Mesothelial cell of epicardium (in vitro differentiated cells): ENCODE measurements at places on chromosomes 11 and 22.

GRCh38 chr11:43124272-43124935, 187.4 kb upstream of the API5 start:
- H3K27ac ChIP-seq: no peak overlapping the region
- H3K4me1 ChIP-seq: no peaks in the 10 kb centered on the region
- no peak for DNase-seq
- H3K27me3 ChIP-seq: no peaks in the 10 kb centered on the region
- H3K4me3 ChIP-seq: no peak overlapping the region
- H3K36me3 ChIP-seq: no peaks in the 10 kb centered on the region

- peaks cover 25% of the 10 kb centered on the region for H3K27me3 ChIP-seq
- no peak for DNase-seq
- no peak overlapping the region for H3K4me3 ChIP-seq
- peaks cover 7% of the 10 kb centered on the region for H3K4me1 ChIP-seq
Observed at GRCh38 chr11:79813551-79813950, 372.7 kb upstream of the TENM4 start.

DNA sequence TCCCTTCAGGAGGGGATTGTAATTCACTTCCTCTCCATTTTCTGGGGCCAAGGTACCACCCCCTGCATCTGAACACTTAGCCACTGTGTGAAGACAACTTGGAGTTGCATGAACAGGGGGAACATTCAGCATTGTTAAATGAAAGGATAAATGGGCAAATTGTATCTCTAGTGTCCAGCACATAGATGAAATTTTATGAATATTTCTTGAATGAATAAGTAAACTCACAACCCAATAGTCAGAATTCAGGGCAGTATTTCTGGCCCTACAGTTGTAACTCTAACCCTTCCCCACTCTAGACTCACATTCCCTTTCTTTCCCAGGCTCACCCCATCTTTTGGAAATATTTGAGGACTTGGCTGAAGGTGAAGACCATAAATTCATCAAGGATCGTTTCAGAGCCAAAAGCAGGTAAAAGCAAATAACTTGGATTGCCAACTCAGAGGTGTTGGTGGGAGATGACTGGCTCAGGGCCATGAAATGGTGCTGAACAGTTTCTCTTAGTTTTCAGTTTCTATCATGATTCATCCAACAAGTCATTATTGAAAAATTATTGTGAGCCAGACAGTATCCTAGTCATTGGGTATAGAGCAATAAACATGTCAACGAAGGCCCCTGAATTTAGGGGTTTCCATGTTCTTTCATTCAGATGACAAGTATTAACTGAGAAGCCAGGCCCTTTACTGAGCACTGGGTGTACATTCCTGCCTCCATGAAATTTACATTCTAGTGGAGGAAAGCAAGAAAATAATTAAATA, 33.3 kb upstream of the ZC3H12C start:
- no peaks in the 10 kb centered on the region for H3K36me3 ChIP-seq
- H3K4me1 ChIP-seq: peaks cover 12% of the 10 kb centered on the region
- no peak overlapping the region for H3K27ac ChIP-seq

GRCh38 chr11:4146070-4146771, 51.6 kb downstream of the RRM1 start:
- H3K36me3 ChIP-seq: peaks cover 20% of the 10 kb centered on the region
- H3K4me1 ChIP-seq: no peaks in the 10 kb centered on the region
- DNase-seq: no peak
- no peak overlapping the region for H3K4me3 ChIP-seq

GRCh38 chr11:72561856-72562255, 112.4 kb downstream of the PDE2A start:
- no peaks in the 10 kb centered on the region for H3K4me1 ChIP-seq
- DNase-seq: no peak
- H3K36me3 ChIP-seq: no peaks in the 10 kb centered on the region
- H3K27ac ChIP-seq: no peak overlapping the region
- H3K4me3 ChIP-seq: no peak overlapping the region

DNA sequence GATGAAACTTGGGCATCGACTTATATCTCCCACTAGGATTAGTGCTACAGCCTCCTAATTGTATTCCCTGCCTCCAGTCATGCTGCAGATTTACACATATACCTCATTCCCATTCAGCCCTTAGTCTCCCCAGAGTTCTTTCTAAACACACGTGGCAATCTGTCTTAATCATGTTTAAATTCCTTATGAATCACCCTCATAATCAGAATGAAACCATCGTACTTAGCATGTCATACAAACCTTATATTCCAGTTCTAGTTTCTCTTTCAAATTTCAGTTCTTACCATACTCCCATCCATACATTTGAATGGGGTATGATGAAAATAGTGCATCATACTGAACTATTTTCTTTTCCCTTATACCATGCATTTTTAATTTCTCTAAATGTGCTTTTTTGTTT, 6.0 kb upstream of the OR10A2 start:
- H3K36me3 ChIP-seq: peaks cover 3% of the 10 kb centered on the region
- H3K27me3 ChIP-seq: no peaks in the 10 kb centered on the region
- no peak overlapping the region for H3K4me3 ChIP-seq
- no peak for DNase-seq

GRCh38 chr22:37616201-37617083, 7.8 kb downstream of the GGA1 start:
- DNase-seq: no peak
- no peaks in the 10 kb centered on the region for H3K27me3 ChIP-seq
- no peak overlapping the region for H3K27ac ChIP-seq
- peaks cover 6% of the 10 kb centered on the region for H3K4me1 ChIP-seq
- no peak overlapping the region for H3K4me3 ChIP-seq
- peaks cover 20% of the 10 kb centered on the region for H3K36me3 ChIP-seq

- peaks cover 22% of the 10 kb centered on the region for H3K4me1 ChIP-seq
- H3K27ac ChIP-seq: no peak overlapping the region
- no peaks in the 10 kb centered on the region for H3K36me3 ChIP-seq
- no peak overlapping the region for H3K4me3 ChIP-seq
Observed at GRCh38 chr11:110951950-110952503, 239.8 kb upstream of the ARHGAP20 start.

DNA sequence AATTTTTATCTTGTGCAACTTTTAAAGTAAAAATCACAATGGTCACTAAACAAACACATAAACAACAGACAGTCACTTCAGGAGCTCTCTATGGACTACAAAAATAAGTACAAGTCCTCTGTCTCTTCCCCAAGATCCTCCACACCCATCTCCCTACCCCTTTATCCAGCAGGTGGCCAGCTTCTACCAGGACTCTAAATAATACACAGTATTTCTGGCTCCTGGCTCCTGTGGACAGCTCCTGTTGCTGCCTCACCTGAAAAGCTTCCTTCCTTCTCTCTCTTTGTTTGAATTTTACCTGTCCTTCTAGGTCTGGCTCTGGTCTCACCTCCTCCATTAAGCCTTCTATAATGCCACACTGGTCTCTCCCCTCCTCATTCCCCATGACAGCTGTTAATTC, 86.1 kb downstream of the CLPB start:
- DNase-seq: no peak
- H3K27ac ChIP-seq: no peak overlapping the region
- H3K4me3 ChIP-seq: no peak overlapping the region
- H3K36me3 ChIP-seq: no peaks in the 10 kb centered on the region

- H3K27ac ChIP-seq: no peak overlapping the region
- no peaks in the 10 kb centered on the region for H3K36me3 ChIP-seq
- no peak for DNase-seq
Observed at GRCh38 chr22:42275176-42275575, 4.7 kb upstream of the TCF20 start.

DNA sequence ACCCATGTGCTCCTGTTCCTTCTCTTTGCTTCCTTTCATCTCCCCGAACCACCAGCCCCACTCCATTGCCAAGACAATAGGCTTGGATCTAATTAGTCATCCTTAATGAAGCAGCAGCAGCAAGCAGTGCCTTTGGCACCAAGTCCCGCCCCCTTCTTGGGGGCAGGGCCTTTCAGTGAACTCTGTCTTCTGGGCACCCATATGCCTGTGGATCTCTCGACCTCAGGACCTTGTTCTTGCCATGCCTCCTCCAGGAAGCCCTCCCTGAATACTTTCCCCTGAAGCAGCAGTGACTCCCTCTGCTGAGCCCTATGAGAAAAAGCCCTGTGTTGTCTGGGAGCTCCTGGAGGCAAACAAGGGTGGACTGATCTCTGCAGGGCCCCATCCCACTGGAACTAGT, 32.1 kb downstream of the ARHGEF17 start:
- DNase-seq: no peak
- no peak overlapping the region for H3K4me3 ChIP-seq
- H3K27me3 ChIP-seq: no peaks in the 10 kb centered on the region
- no peak overlapping the region for H3K27ac ChIP-seq
- peaks cover 17% of the 10 kb centered on the region for H3K4me1 ChIP-seq

DNA sequence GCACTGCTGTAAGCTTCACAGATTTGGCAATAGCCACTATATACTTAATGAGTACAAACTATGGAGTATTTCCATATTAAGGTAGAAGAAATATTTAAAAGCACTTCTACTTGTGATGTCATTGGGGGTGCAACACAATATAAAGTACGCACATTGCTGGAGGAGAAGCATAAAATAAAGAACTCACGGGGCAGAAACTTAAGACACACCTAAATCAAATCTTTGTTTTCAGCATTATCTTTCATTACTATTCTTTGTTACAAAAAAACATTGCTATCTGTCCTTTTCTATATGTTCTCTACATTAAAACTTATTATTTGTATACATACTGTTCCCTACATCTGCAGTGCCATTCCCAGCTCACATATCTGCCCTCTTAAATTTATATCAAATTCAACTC, 93.3 kb upstream of the VPREB1 start:
- H3K4me3 ChIP-seq: no peak overlapping the region
- H3K36me3 ChIP-seq: no peaks in the 10 kb centered on the region
- H3K27ac ChIP-seq: no peak overlapping the region
- H3K4me1 ChIP-seq: no peaks in the 10 kb centered on the region

DNA sequence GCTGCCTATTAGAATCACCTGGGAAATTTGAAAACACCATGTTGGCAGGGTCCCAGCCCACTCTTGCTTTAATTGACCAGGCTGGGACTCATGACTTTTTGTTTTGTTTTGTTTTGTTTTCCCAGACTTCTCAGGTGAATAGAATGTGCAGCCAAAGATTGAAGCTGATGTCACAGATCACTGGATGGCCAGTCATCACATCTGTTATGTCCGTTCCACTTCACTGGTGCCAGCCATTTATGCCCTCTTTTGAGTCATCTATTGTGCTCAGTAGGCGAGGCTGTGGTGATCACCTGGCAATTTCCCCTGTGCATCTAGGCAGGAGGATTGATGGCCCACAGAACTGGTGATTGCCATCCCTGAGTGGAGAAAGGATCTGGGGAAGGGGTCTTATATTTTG, 297.3 kb downstream of the INSC start:
- H3K27ac ChIP-seq: no peak overlapping the region
- no peaks in the 10 kb centered on the region for H3K4me1 ChIP-seq
- H3K36me3 ChIP-seq: no peaks in the 10 kb centered on the region
- H3K27me3 ChIP-seq: peaks cover 6% of the 10 kb centered on the region
- H3K4me3 ChIP-seq: no peak overlapping the region

DNA sequence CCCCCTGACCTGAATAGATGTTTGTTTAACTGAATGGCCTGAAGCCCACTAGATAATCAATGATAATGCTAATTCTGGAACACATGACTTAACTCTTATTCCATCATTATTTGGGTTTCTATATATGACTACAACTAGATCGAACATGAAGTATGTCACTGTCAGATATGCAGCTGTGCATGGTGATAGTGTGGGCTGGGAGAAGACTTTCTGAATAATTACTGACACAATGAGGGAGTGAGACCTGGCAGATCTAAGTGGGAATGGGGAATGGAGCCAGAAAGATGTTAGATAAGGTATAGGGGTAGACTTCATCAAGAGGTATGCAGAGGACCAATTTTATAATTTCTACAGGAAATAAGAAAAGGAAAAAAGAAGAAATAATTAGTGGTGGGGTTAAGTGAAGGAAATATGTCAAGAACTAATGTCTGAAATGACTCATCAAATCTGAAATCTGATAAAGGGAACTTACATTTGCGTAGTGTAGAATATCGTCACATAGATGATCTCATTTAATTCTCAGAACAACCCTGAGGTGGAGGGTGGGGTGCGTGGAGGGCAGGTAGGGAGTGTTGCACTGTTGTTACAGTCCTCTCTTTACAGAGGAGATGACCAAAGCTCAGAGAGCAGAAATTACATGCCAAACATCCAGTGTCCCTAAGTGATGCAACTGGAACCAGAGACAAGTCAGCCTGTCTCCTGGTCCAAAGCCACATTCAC, 68.2 kb upstream of the EED start:
- no peak overlapping the region for H3K27ac ChIP-seq
- H3K36me3 ChIP-seq: no peaks in the 10 kb centered on the region
- no peaks in the 10 kb centered on the region for H3K27me3 ChIP-seq
- H3K4me3 ChIP-seq: no peak overlapping the region
- H3K4me1 ChIP-seq: peaks cover 4% of the 10 kb centered on the region

- no peak overlapping the region for H3K27ac ChIP-seq
- no peak overlapping the region for H3K4me3 ChIP-seq
- no peak for DNase-seq
- no peaks in the 10 kb centered on the region for H3K27me3 ChIP-seq
- no peaks in the 10 kb centered on the region for H3K36me3 ChIP-seq
Observed at GRCh38 chr11:82671451-82671850, 62.2 kb downstream of the FAM181B start.

- no peak overlapping the region for H3K4me3 ChIP-seq
- H3K36me3 ChIP-seq: no peaks in the 10 kb centered on the region
- no peak overlapping the region for H3K27ac ChIP-seq
- H3K4me1 ChIP-seq: peaks cover 11% of the 10 kb centered on the region
Observed at GRCh38 chr22:36874736-36875135, 13.9 kb downstream of the NCF4 start.

DNA sequence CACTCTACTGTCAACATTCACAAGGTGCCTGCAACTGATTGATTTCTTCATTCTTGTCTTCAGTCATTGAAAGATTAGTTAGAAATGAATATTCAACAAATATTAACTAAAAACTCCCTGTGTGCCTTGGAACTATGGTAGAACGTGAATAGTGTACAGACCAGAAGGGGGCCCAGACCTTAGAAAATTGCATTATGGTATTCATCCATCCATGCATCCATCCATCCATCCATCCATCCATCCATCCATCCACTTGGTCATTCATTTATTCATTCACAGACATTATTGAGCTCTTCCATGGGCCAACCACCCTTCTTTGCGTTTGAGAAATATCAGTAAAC, 10.2 kb upstream of the ACCSL start:
- no peaks in the 10 kb centered on the region for H3K4me1 ChIP-seq
- H3K36me3 ChIP-seq: no peaks in the 10 kb centered on the region
- H3K27ac ChIP-seq: no peak overlapping the region
- H3K4me3 ChIP-seq: no peak overlapping the region
- peaks cover 19% of the 10 kb centered on the region for H3K27me3 ChIP-seq

GRCh38 chr11:117670443-117670842, 126.6 kb downstream of the DSCAML1 start:
- no peaks in the 10 kb centered on the region for H3K36me3 ChIP-seq
- H3K27me3 ChIP-seq: peaks cover 53% of the 10 kb centered on the region
- H3K4me1 ChIP-seq: no peaks in the 10 kb centered on the region
- H3K27ac ChIP-seq: no peak overlapping the region
- no peak overlapping the region for H3K4me3 ChIP-seq

DNA sequence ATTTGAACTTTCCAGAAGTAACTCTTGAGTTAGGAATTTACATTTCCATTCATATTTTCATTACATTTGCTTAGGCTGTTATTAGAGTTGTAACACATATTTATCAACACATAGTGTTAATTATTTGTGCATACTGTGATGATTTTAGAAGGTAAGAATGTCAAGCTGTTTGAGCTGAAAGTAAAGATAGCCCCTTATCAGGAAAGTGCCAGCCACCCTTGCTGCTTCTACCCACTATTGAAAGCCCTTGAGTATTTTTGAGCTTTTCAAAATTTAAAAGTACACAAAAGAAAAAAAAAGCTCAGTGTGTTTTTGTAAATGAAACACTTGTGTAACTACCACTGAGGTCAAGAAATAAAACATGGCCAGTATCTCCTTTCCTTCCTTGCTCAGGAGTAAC, 8.0 kb downstream of the APLP2 start:
- no peaks in the 10 kb centered on the region for H3K27me3 ChIP-seq
- peaks cover 30% of the 10 kb centered on the region for H3K4me1 ChIP-seq
- no peak overlapping the region for H3K4me3 ChIP-seq
- H3K27ac ChIP-seq: peak overlapping the region; percentile 66
